ENCODE measurements at places on chromosomes 12 and 14. TPM values are rescaled to one million over a fixed set of nuclear protein-coding genes. Genes with fewer than 3 reads are reported as not detected.

DNA sequence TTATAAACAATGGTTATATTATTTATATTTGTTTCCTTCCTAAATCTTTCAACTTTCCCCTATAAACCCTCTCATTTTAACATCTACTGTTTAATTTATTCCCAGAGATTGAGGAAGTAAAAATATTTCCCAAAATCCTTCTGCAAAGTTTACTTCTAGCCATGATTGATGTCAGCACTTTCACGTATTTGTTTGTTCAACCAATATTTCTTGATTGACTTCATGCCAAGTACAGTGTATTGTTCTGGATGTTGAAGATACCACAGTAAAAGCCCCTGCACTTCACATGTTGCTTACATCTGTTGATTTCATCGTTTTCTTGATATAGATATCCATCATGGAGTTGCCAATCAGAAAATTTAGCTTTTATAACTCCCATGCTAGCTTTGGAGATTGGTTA lies 81.8 kb downstream of the TTLL5 start:
- no peak for DNase-seq

PZP gene
- total RNA-seq = not detected

BIN2 gene
- total RNA-seq = 214 TPM

- no peak for DNase-seq
Measured at GRCh38 chr14:71332476-71332875, 425.2 kb downstream of the PCNX1 start.

DNA sequence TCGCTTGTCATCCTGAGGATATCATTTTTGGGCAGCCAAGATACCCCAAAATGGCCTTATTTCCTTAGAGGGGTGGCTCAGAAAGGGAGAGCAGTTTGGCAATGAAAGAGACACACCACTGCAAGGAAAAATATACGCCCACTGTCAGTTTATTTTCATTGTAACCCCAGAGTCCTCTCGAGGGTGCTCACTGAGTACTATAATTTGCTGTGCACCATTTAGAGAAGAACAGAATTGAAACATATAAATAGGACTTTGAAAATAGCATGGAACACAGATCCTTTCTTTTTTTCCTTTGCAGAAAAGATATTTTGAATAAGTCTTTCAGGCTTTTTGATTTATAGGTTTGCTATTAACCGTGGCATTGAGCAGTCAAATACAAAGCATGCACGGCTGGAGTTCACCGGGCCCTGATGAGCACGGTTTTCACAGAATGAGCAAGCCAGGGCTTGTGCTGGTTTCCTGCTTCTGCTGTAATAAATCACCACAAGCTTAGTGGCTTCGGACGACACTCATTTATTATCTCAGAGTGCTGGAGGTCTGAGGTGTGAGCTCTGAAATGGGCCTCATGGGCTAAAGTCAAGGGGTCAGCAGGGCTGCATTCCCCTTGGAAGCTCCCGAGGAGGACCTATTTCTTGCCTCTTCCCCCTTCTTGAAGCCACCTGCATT lies 152.3 kb downstream of the ZNF664 start:
- DNase-seq = peak; percentile 19

DNA sequence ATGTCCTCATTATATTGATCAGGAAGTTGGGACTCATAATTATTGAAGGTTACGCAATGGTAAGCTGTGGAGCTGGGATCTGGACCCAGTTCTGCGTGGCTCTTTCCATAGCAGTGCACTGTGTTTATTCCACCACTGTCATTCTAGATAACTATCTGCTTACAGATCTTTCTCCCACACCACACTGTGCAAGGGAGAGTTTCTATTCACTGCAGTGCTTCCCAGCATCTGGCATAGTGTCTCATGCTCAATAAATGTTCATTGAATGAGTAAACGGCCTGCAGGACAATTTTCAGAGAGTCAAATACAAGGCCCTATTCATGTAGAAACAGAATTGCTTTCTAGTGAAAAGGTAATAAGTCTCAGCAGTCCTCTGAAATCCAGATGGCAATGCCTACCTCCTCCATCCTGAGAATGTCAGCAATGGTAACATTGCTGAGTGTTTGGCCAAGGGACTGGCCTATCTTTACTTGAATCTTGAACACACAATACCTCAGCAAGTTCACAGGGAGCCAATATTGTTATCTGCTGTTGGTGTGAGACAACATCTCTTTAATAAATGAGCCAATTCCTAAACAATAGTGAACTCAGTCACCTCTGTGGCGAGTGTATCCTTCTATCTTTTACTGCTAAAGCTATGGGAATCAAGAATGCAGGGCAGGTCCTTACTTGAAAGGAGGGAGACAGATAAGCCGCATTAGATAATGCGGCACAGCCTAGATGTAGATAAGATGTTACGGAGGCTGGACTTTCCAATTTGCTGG lies 332.4 kb upstream of the PRICKLE1 start:
- DNase-seq = no peak

DNA sequence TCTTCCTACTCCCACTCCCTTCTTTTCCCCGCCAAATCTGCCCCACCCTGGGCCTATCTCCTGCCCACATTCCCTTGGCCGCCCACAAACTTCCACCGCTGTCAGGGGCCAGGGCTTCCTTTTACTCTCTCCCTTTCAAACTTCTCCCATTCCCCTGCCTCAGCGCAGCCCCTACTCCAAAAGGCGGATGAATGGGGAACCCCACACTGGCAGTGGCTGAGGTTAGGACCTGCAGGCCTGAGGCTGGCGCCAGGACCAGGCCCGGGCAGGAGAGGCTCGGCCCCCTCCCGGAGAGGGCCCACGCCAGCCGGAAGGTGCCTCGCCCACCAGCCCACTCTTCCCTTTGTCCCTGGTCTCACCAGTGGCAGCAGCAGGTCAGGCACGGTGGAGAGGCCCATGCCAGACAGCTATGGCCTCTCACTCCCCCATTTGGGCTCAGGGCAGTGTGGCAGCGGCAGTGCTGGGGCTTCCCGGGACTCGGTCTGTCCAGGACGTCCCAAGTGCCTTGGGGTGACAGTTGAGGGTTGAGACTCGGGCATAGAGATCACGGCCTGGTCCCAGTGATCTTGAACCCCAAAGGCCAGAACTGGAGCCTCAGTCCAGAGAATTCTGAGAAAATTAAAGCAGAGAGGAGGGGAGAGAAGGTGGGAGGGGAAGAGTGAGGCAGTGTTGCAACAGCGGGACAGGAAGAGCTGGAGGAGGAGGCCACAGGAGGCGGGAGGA lies at the start of gene TNFRSF1A:
TNFRSF1A (minus strand) TSS at position 660 of the 723 bp plus-strand sequence; CDS start at position 398, 262 bp downstream.
- peak; percentile 54 for DNase-seq

- DNase-seq = no peak
Measured at GRCh38 chr12:1350934-1351240, 243.5 kb downstream of the FBXL14 start.

DNA sequence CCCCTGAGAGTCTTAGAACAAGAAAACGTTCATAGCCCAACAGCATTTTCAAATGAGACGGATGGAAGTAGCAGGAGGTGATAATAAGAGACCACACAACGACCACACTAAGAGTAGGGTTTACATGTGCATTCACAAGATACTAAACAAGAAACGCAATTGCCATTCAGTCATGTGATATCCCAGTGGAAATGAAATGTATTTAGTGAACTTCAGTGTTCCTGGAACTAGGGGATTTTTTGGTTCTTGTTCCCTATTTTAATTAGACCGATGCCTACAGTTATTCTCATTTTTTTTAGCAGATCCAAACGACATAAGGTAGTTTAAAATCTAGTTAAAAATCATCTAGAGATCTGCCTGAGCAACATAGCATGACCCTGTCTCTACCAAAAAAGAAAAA lies 150.0 kb downstream of the GPR65 start:
- DNase-seq = no peak

GRCh38 chr12:19075711-19076340 lies 53.7 kb upstream of the PLEKHA5 start:
- no peak for DNase-seq

DNA sequence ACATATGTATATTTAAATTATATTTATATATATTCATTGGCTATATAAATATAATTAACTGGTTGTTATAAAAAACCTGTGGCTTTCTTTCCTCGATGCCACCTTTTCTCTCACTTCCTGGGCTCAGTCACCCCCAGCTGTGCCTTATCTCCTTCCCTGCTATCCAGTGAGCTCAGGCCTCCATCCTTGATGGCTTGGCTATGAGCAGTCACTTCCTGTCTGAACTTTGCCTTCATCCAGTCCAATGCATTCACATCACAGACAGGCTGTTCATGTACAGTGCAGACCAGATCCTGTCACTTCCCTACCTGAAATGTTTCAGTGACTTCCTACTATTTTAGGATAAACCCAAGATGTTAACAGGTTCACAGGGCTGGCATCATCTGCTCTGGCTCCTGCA lies 115.3 kb upstream of the PRB2 start:
- no peak for DNase-seq

- no peak for DNase-seq
Measured at GRCh38 chr14:64731141-64731581, 26.9 kb downstream of the PLEKHG3 start.

SLC39A5 gene
- total RNA-seq = 0.80 TPM

SOX5 gene
- total RNA-seq = 0.75 TPM

TAS2R9 gene
- total RNA-seq = not detected

CMA1 gene
- not detected for total RNA-seq

DNA sequence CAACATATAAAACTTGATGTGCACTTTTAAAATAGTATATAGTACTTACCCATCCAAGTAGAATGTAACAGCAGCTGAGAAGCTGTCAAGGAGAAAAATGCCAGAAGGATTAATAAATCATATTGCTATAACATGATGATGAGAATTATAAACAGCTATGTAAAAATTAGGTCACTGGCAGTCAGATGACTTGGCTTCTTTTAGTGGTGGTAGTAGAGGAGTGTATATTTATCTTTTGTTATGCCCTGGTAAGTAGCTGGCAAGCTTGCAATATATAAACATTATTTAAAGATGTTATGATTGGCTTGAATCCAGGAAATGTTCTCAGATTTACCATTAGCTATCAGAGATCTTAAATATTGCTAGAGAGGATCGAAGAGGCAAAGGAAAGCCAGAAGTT lies 471.0 kb upstream of the MGAT4C start:
- no peak for DNase-seq

DNA sequence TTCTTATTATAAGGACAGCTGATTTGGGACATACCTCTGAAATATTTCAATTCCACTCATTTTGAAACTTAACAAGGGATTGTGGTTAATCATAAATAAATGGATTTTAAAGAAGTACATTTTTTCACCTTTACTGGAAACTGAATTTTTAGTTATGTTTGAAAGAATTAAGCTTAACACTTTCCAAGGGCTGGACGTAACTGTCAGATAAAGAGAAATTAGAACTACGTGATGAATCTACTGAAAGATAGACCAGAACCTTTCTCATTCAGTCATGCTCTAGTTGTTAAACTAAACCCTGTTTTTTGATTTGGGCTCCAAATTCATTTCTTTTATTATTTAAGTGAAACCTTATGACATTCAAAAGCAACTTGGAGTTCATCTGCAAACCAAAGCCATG lies 1892.1 kb upstream of the SEL1L start:
- DNase-seq = no peak

- DNase-seq = no peak
Measured at GRCh38 chr14:58744801-58745394, 107.1 kb downstream of the DACT1 start.

All from activated CD4-positive, alpha-beta memory T cell treated with anti-CD3 and anti-CD28 coated beads, Interleukin-2, amount 10 ng/mL, durations not matched to agents 7 days and 5 days (primary cell).